ENCODE measurements at places on chromosomes 2 and 18.

GRCh38 chr2:41026613-41027012 lies 574.7 kb upstream of the SLC8A1 start:
- no peak for DNase-seq

GRCh38 chr2:234092344-234092743 lies 41.8 kb downstream of the SPP2 start:
- no peak for DNase-seq

GRCh38 chr2:48927355-48927754 lies 171.8 kb upstream of the LHCGR start:
- DNase-seq = no peak

GRCh38 chr2:133568598-133568997 lies 335 bp upstream of the NCKAP5 start:
- DNase-seq = no peak

GRCh38 chr2:8300216-8300615 lies 381.6 kb upstream of the ID2 start:
- no peak for DNase-seq

DNA sequence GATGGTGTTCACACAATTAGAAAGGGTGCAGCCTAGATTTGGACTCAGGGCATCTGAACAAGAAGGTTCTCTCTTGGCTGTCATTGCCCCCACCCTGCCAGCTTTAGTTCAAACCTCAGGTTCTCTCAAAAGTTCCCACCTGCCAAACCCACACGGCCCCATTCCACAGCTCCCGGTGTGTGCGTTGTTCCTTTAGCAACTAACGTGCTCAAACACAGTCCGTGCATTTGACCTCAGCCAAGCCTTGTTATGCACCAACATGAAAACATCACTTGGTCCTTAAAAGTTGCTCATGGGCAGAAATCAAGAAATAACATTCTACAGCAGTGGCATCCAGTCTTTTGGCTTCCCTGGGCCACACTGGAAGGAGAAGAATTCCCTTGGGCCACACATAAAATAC lies 32.0 kb downstream of the LOXHD1 start:
- DNase-seq = no peak

- DNase-seq = no peak
Observed at GRCh38 chr2:72211350-72211749, 63.7 kb upstream of the CYP26B1 start.

GRCh38 chr2:1989216-1989615 lies 244.9 kb upstream of the PXDN start:
- no peak for DNase-seq

DNA sequence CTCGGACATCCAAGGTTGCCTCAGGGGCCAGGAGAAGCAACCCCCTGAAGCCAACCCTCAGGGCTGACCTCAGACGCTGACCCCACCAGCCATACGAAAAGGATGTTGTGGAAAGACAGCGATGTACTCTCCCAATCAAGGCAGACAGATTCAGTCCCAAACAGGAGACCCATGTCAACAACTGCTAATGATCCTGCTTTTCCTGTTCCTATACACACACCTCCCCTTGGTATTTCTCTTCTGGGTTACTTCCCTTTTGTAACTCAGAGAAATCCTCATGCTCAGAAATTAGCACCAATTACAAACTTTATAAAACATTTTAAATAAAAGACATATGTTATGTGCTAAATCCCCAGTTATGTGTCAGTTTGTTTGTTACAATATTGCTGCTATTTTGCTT lies 120.8 kb downstream of the PID1 start:
- no peak for DNase-seq

DNA sequence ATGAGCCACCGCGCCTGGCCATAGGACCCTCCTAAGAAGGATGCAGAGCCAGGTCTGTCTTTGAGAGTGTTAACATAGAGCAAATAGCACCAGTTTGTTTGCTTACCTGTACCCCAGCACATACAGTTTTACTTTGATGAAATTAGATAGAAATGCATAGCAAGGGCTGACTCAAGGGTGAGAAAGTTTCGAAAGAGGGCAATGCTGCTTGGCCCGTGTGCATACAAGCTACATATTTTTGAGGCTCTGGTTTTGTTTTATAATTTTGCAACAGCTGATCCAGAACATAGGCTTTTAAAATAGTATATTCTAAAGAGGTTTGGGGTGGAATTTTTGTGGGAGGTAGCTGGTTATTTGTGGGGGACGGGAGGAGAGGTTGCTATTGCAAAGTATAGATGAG lies 151.7 kb downstream of the MCFD2 start:
- DNase-seq = no peak

GRCh38 chr2:60794271-60794863 lies 38.3 kb downstream of the PAPOLG start:
- no peak for DNase-seq

GRCh38 chr2:69560147-69560482 lies 83.4 kb downstream of the AAK1 start:
- no peak for DNase-seq

GRCh38 chr2:119106301-119106897 lies 52.2 kb downstream of the C1QL2 start:
- no peak for DNase-seq

GRCh38 chr2:46686811-46687210 lies 207.4 kb downstream of the TMEM247 start:
- DNase-seq = no peak

DNA sequence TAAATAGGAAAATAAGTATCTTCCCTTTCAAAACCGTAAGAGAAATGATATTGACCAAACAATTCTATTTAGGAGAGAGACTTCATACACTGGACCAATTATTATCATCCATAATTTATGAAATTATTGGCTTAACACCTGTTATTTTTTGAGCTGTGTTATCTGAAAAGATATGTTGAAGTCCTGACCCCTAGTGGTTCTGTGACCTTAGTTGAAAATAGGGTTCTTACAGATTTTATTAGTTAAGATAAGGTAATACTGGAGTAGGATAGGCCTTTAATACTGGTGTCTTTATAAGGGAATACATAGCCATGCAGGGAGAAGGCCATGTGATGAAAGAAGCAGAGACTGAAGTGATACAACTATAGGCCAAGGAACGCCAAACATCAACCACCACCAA lies 659.6 kb downstream of the DCC start:
- no peak for DNase-seq
